ENCODE measurements at places on chromosomes 2 and 18.

- no peak for DNase-seq
Observed at GRCh38 chr2:202072226-202072625, 829 bp upstream of the KIAA2012 start.

GRCh38 chr2:182445391-182445965, 18.6 kb upstream of the PDE1A start:
- no peak for DNase-seq

DNA sequence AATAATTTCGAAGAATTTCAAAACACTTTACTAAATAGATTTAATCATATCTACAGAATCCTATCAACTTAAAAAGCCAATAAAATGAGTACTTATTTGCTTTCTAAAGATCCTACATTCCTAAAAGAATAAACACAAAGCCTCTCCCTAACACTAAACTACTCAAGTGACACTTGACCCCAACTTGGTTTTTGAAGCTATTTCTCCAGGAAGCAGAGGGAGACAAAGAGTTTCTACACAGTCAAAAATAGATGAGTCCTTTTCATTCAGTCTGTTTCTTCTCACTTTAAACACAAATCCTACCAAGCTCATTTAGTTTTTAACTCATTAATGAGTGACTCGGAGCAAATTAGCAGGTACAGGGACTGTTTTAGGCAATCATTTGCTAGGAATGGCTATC, 2.1 kb downstream of the ATL2 start:
- DNase-seq = no peak

DNA sequence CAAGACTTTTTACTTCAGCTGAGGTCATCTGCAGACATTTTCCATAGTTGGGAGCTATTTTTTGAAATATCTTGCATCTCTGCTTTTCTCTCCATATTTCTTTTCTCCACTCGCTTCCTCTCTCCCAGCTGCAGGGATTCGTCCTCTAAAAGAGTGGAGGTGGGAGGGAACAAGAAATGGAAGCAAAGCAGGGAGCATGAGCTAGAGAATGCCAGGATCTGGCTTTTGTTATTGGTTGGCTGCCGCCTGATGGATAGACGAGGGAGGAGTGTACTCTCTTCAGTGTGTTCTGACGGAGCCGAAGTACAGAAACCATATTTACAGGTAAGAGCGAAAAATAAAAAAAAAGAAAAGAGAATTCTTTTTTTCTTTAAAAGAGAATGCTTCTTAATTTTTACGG, at the start of gene CSRNP3:
Gene CSRNP3 (plus strand): TSS at position 282 of the 400 bp plus-strand sequence. CDS start 125,368 bp downstream, outside the sequence.
- no peak for DNase-seq

DNA sequence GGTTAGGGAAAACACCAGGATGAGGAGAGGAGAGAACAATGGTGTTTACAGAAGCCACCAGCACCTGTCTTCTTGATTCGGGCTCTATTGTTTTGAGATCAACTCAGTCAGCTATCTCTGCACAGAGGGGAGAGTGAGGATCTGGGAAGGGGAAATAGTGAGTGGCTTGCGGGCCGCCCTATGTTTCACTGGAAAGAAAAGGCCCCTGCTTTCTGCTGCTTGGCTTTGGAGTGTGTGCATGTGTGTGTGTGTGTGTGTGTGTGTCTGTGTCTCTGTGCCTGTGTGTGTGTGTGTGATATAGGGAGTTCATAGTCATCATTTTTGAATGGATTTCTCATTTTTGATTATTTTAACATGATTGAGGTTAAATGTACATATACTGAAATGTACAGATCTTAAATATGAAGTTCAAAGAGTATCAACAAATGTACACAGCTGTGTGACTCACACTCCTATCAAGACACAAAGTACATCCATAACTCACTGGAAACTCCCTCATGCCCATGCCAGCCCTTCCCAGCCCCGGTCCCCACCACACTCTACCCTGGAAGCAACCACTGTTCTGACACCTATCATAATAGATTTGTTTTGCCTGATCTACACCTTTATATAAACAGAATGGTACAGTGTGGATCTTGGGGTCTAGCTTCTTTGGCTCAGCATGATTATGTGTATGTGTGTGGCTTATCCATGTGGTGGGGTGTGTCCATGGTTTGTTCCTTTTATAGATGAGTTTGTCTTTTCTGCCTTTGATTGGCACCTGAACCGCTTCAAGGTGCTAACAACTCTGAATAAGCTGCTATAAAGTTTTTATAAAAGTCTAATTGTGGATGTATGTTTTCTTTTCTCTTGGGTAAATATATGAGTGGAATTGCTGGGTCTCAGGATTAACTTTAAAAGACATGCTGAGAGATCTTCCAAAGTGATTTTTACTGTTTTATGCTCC, 258.3 kb downstream of the SETBP1 start:
- no peak for DNase-seq

GRCh38 chr2:64325477-64325851, 128.5 kb upstream of the LGALSL start:
- no peak for DNase-seq

DNA sequence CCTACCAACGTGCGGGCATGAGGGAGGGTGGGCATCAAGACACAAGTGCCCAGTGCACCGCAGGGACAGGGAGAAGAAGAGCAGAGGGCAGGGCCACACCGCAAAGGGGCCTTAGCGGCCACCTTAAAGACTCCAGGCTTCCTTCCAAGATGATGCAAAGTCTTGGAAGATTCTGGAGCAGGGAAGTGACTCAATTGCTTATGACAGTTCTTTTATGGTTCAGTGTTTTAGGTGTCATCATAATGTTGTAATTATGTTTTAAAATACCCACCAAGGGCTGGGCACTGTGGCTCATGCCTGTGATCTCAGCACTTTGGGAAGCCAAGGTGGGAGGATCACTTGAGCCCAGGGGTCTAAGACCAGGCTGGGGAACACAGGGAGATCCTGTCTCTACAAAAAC, 44.5 kb upstream of the SEMA4C start:
- no peak for DNase-seq

GRCh38 chr2:4715065-4715464, 977.1 kb upstream of the SOX11 start:
- DNase-seq = no peak
